Activated CD4-positive, alpha-beta T cell treated with anti-CD3 and anti-CD28 coated beads, Interleukin-2, amount 50 U/mL, for 4 hours (primary cell): ENCODE measurements at places on chromosomes 1 and 21.

DNA sequence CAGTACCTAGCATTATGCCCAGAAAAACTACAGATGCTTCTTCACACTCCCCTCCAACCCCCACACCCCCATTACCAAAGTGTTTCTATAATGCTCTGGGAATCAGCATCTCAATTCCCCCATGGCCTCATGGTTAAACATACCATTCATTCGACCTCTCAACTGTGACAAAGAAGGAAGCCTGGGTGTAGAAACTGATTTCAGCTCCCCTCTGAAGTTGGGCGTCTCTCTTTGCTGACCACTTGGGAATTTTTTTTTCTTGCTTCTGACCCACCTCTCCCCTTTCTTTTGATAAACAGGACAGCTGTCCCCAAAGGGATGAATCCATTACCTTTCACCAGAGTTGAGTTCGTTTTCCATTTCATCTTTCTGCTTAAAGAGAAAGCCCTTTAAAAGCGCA, 116.4 kb upstream of the HOOK1 start:
- no peak for DNase-seq

GRCh38 chr1:198304431-198304830, 147.6 kb downstream of the NEK7 start:
- no peak for DNase-seq

DNA sequence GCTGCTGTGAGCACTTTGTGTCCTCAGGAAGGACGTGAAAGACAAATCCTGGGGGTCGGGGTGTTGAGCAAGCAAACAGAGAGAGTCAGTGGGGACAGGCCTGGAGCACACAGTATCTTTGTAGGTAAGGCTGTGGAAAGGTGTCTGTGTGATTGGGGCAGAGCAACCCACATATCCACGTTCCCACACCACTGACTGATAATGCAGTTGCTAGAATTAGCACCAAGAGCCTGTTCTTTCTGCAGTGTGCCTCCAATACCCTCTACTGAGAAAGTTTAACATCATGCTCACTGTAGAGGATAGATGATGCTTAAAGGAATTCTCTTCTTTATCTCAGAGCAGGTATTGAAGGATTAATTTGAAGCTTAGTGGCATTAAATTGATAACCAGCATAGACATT, 161.1 kb downstream of the PIK3R3 start:
- no peak for DNase-seq

GRCh38 chr1:100231721-100232120, 17.9 kb downstream of the DBT start:
- no peak for DNase-seq

DNA sequence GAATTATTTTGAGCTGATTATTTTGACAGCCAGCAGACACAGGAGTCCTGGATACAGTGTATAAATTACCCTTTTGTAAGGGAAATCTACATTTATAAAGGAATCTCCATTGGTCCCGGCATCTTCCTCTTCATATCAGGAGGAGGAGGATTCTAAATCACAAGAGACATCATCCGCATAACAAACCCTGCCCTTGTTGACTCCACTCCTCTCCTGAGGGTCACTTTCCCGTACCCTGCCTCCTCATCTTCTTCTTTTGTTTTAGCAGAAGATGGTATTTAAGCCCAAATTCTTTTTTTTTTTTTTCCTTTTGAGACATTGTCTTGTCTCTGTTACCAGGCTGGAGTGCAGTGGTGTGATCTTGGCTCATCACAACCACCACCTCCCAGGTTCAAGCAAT, 14.6 kb upstream of the PKNOX1 start:
- DNase-seq = no peak

GRCh38 chr1:41144285-41144684, 97.8 kb downstream of the SCMH1 start:
- no peak for DNase-seq

- no peak for DNase-seq
Measured at GRCh38 chr1:51837243-51837642, 41.3 kb downstream of the NRDC start.

DNA sequence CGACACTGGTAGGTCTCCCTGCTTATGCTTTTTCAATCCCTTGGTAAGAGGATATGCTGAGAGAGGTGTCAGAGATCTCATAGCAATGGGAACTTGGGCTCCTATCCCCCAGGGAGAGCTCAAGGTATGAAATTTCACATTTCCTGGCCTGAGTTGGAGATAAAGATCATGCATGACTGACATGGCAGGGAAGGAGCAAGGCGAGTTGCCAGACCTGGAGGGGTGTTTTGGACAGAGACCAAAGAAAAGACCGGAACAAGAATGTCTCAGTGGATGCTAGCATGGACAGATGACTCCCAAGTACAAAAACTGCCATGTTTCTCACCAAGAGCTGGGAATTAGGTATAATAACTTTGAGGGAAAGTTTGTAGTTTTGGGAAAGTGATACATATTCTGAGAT, 334.1 kb upstream of the B3GALT2 start:
- DNase-seq = no peak

GRCh38 chr21:33981391-33982101, 65.9 kb upstream of the ATP5PO start:
- DNase-seq = no peak

GRCh38 chr1:116076831-116077230, 34.4 kb upstream of the MAB21L3 start:
- no peak for DNase-seq

- DNase-seq = no peak
Measured at GRCh38 chr1:167543199-167543990, 10.2 kb downstream of the CREG1 start.

- no peak for DNase-seq
Measured at GRCh38 chr1:115560027-115560426, 81.7 kb upstream of the VANGL1 start.

DNA sequence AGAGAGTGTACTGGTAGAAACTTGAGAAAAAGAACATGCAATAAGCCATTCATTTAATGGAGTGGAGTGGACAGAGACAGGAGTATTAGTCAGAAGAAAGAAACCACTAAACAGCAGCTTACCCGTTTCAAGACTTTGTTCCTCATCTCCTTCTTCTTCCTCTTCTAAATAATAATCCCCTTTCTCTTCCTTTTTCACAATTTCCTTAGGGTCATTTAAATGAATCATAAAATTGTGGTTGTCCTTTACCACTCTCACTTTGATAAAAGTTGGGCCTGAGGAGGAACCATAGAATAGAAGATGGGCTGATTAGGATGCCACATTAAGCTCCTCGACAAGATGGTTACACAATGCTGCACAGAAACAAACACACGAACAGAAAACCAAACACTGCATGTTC, 109.6 kb downstream of the WDR3 start:
- DNase-seq = no peak

DNA sequence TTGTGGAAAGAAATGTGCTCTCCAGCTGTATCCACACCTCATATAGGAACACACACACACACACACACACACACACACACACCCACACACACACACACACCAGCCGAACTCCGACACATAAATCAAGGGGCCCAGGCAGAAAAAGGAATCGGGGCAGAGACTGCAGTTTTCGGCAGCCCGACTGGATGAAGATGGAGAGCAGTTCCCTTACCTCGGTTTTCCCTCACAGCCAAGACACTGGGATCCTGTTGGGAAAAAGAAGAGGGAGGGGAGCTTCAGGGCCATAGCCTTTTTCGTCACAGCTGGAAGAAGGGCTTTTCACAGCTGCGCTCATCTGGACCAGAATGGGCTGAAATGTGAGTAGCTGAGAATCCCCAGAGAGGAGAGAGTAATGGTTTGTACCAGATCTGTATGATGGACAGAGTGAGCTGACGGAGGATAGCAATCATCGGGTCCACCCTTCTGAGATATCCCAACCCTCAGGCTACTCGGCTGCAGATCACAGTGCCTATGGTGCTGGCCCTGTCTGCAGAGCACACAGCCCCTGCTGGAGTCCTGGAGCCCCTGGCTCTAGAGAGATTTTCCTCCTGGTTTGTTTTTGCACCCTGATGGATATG, 37.7 kb downstream of the PIK3C2B start:
- DNase-seq = no peak

DNA sequence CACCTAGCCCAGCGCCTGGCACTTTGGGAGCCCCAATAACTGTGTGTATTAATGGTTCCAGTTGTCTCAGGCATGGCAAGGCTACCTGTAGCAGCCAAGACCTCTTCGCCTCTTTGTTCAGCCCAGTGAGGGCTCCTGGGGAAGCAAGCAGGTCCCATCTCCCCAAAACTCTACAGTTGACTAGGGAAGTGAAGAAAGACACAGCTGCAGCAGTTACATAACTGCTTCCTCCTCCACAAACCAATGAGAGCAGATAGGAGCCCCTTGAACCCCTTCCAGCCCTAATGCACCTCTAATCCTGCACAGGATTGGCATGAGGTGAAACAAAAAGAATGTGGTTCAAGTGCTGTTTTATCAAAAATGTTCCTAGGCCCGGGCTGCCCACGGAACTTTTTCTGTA, 100.5 kb downstream of the SYF2 start:
- no peak for DNase-seq

DNA sequence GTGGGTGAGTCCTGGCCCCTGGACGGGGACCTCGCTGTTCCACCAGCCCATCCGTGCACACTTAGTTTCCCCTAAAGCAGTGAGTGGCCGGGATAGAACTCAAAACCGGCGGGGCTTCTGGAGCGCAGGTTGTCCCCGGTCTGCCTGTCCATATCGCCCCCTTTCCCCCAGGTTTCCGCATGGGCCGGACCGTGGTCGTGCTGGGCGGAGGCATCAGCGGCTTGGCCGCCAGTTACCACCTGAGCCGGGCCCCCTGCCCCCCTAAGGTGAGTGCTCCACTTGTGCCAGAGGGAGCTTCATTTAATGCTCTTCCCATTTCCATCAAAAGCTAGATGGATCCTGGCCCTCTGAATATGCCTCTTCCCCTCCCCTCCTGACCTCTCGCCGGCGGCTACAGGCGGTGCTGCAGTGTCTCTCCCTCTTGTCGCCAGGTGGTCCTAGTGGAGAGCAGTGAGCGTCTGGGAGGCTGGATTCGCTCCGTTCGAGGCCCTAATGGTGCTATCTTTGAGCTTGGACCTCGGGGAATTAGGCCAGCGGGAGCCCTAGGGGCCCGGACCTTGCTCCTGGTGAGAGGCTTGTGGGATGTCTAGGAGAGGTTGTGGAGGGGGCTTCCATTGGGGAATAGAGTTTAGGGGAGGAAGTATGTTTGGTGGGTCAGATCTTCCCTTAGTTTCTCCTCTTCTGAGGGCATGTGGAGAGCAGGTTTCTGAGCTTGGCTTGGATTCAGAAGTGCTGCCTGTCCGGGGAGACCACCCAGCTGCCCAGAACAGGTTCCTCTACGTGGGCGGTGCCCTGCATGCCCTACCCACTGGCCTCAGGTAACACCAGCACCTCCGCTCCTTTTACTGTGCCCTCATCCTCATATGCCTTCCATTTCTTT, 683 bp downstream of the PPOX start:
- no peak for DNase-seq
